ENCODE measurements at places on chromosomes 3 and 15. TPM values are rescaled to one million over a fixed set of nuclear protein-coding genes. Genes with fewer than 3 reads are reported as not detected.

ARGFX gene
- total RNA-seq: not detected

HEMK1 gene
- 10.8 TPM for total RNA-seq

ACP3 gene
- total RNA-seq: 3.4 TPM

CHST13 gene
- total RNA-seq: 7.7 TPM

SH2D7 gene
- not detected for total RNA-seq

FAM98B gene
- 15.8 TPM for total RNA-seq

SPTBN5 gene
- total RNA-seq: 0.67 TPM

CHCHD4 gene
- 8.5 TPM for total RNA-seq

ADAMTS7 gene
- 15.0 TPM for total RNA-seq

CCDC12 gene
- 54.7 TPM for total RNA-seq

NLGN1 gene
- not detected for total RNA-seq

SUSD5 gene
- 4.5 TPM for total RNA-seq

Measured in spleen (tissue), 13 donors.